ENCODE measurements at places on chromosomes 5 and 9.
A peak's percentile ranks its signal among the peaks of the same experiment; 100 is the strongest.

DNA sequence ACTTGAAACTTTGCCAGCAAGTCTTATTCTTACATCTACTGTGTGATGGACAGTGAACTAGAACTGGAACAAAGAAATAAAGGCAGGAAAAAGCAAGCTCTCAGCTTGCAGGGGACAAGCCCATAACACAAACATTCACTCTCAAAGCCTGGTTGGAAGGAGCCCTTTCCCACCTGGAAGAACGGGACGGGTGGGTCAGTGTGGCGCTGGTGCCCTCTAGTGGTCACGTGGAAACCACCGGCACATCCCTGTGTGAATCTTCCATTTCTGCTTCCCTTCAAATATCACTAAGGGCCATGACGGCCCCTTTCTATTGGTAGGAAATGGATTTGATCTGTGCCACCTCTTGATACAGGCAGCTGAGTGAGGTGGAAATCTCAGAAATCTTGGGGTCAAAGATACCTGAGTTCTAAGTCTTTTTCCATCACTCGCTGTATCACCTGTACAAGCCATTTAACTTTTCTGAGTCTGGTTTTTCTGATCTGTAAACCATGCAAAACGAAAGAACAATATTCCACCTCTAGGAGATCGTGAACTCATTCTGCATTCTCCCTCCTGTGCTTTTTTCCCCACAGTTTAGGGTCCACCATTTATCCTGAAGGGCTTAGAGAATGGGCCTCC, 211.6 kb downstream of the MSX2 start:
- peak; percentile 47 for DNase-seq

- DNase-seq = peak; percentile 25
Observed at GRCh38 chr9:16236311-16236710, 634.2 kb downstream of the BNC2 start.

- DNase-seq = no peak
Observed at GRCh38 chr9:82369251-82369945, 380.8 kb downstream of the SPATA31D1 start.

DNA sequence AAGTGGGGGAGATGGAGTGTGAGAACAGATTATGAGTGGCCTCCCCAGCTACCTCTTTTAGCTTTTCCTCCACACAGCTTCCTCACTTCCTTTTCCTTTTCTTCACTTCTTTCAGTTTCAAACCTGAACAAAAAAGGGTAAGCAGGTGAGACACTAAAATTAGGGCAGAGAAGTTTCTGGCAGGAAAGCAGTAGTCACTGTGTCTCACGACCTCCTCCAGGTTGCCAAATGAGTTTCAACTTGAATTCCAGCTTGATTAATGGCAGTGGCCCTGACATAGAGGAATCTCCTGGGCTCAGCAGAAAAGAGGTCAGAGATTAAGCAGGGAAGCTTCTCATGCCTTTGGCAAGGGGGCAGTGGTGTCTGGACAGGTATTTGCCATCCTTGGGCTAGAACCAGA, 63.7 kb upstream of the SPINK5 start:
- DNase-seq = no peak

GRCh38 chr5:54403885-54404416, 51.5 kb upstream of the HSPB3 start:
- DNase-seq = no peak

DNA sequence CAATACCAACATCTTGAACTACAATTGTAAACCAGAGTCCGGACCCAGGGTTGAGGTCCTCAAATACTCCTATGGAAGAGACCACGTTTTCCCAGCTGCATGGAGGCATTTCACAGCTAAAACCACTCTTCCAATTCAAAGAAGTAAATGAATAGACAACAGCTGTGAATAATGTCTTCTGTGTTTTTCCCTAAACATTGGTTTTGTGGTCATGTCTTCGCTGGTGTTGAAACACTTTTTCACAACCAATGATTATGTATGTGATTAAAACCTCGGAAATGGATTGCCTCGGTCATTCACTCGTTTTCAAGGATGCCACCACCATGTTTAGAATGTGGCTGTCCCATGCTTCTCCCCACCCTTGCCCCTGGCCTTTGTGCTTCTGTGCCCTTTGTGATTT, 9.4 kb upstream of the TENT4A start:
- peak; percentile 40 for DNase-seq

Data from ELR (cell line).